ENCODE measurements at places on chromosomes 3 and 15. TPM values are rescaled to one million over a fixed set of nuclear protein-coding genes. Genes with fewer than 3 reads are reported as not detected.

- peak; percentile 4 for DNase-seq
These were observed 985 bp downstream of the VPS13C start for GRCh38 chr15:62059108-62059815.

ARID3B gene
- total RNA-seq = 36.2 TPM

DNA sequence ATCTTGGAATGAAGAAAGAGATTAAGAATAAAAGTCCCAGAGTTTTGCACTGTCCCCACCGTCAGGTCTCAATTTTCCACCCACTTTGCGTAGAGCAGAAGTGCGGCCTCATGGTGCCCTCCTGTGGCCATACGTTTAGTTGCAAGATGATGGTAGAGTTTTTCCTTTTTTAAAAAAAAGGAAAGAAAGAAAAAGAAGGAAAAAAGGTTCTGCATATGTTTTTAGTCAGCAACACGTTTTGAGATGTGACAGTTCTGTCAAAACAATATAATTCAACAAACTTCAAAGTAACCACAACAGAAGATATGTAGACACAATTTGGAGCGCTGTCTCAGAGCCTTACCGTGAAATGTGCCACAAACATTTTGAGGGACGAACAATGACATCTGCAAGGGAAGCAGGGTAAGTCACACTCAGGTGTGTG, 24.6 kb downstream of the EBLN2 start:
- peak; percentile 64 for DNase-seq

DNA sequence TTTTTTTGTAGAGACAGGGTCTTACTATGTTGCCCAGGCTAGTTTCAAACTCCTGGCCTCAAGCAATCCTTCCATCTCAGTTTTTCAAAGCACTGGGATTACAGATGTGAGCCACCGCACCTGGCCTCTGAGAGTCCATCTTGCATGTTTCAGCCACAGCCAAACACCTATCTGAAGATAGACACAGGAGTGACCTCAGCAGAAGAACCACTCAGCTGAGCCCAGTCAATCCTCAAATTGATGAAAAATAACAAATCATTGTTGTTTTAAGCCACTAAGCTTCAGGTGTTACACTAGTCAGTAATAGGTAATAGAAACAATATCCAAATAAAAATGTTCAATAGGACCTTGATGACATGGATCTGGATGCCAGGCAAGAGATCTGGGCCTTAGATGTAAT, 38.3 kb upstream of the MITF start:
- no peak for DNase-seq

UNC13C gene
- not detected for total RNA-seq

HIGD2B gene
- total RNA-seq = 0.27 TPM

GRCh38 chr15:101206176-101206591, 45.7 kb downstream of the CHSY1 start:
- peak; percentile 94 for DNase-seq

DNA sequence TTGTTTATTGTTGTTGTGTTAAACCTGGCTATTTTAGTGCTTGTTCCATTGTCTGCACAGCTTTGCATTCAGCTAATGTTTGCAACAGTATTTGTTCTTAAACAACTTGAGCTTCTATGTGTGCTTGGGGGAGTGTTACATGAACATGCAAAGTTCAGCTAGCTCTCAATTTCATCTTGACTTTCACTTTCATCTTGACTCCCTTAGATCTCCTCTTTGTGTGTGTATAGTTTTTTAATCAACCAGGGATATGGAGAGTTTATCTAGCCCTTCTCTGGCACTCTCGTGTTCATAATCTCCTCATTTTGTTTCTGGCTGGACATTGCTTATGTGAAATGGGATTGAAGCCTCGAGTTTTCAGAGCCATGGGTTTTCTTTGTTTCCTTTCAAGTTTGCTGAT, 212.4 kb upstream of the ZBTB20 start:
- DNase-seq = no peak

OR4F15 gene
- not detected for total RNA-seq

DNA sequence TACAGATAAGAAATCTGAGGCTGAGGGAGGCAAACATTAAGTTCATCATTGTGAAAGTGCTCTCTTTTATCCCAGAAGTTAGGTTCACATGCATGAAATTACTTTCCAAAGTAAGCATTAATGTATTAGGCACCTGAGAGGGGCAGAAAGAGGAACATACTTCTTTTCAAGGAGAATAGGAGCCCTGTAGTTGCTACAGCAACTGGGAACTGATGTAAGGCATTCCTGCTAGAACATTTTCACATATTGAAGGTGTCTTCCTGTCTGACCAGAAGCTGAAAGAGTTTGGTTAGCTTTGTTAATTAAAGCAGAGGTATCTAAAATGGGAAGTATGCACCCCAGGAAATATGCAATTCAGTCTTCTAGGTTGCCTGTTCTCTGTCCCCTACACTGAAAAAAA, 65.5 kb upstream of the ZBTB20 start:
- no peak for DNase-seq

DNA sequence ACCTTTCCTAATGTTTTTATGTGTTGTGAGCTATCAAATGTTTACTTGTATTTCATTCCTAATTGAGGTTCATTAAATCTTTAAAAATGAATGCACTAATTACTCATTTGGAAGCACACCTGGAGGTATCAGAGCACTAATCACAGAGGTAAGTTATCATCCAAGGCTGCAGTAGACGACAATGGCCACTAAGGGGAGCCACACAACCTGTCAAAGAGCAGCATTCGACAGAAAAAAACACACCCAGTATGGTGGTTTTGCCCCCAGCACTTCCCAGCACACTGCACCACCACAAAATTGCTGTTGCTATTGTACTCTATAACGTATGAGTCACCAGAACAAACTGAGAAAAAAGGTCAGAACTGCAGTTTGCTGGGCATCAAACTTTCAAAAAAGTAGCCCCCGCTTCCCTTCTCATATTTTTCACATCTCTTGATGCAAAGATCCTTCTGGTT, 205.9 kb upstream of the IGF1R start:
- peak; percentile 74 for DNase-seq

GRCh38 chr3:76859596-76859995, 180.3 kb upstream of the ROBO2 start:
- DNase-seq = no peak

- DNase-seq = no peak
These were observed 183.8 kb upstream of the THBS1 start for GRCh38 chr15:39396979-39397615.

DNA sequence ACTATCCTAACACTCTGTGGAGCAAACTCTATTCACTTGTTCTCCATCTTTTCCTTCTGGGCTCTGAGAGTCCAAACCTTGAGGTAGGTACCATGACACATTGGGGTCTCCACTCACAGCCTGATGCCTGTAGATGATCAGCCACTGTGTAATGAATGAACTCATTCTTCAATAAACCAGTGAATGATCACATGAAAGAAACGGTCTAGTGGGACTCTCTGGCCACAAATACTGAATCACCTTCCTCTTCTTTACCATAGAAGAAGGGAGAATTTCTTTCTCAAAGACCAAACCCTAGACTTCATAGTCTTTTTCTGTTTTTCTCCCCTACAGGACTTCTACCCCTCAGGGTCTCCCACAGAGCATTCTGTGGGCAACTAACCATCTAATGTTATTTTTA, 20.5 kb upstream of the ABHD2 start:
- DNase-seq = peak; percentile 26

GRCh38 chr3:99503350-99503749, 135.0 kb upstream of the COL8A1 start:
- no peak for DNase-seq

TMEM212 gene
- total RNA-seq = not detected

All from activated CD8-positive, alpha-beta T cell treated with anti-CD3 and anti-CD28 coated beads for 36 hours (primary cell).